ENCODE measurements at places on chromosomes 6 and 20.

GRCh38 chr6:101281266-101281665 lies 112.2 kb upstream of the GRIK2 start:
- DNase-seq: no peak

DNA sequence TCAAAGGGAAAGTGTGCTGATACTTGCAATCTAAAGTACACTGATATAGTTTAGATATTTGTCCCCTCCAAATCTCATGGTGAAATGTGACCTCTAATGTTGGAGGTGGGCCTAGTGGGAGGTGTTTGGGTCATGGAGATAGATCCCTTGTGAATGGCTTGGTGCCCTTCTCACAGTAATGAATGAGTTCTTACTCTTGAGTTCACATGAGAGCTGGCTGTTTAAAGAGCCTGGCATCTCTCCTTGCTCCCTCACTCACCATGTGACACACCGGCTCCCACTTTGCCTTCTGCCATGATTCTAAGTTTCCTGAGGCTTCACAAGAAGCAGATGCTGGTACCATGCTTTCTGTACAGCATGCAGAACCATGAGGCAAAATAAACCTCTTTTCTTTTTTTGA lies 78.1 kb downstream of the REPS1 start:
- no peak for DNase-seq

GRCh38 chr20:8361006-8361652 lies 229.1 kb downstream of the PLCB1 start:
- no peak for DNase-seq

GRCh38 chr20:17617212-17617867 lies 47.5 kb downstream of the DSTN start:
- peak; percentile 33 for DNase-seq

GRCh38 chr20:462199-462991 lies at the start of gene TBC1D20:
Gene TBC1D20, minus strand, starts transcription at chr20:462533. Its CDS starts 128 bp downstream, at chr20:462405.
- DNase-seq: peak; percentile 82

DNA sequence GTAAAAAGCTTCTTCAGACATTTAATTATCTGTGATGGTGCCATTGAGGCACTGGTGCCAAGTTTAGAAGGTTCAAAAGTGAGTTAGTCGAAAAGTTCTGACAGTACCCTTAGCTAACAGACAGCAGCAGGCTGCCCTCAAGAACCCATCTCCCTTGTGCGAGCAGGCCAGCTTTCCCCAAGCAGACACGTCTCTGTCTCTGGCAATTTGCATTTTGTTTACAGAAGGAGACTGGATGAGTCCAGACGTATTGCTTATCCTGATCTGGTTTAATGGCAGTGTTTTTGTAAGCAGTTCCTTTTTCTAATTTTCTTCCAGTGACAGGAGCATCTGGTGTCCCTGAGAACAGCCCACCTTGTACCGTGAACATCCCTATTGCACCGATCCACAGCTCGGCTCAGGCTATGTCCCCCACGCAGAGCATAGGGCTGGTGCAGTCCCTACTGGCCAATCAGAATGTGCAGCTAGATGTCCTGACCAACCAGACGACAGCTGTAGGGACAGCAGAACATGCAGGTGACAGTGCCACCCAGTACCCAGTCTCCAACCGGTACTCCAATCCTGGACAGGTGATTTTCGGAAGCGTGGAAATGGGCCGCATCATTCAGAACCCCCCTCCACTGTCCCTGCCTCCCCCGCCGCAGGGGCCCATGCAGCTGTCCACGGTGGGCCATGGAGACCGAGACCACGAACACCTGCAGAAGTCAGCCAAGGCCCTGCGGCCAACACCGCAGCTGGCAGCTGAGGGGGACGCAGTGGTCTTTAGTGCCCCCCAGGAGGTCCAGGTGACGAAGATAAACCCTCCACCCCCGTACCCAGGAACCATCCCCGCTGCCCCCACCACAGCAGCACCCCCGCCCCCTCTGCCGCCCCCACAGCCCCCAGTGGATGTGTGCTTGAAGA lies 58.3 kb upstream of the TMEM181 start:
- DNase-seq: no peak

DNA sequence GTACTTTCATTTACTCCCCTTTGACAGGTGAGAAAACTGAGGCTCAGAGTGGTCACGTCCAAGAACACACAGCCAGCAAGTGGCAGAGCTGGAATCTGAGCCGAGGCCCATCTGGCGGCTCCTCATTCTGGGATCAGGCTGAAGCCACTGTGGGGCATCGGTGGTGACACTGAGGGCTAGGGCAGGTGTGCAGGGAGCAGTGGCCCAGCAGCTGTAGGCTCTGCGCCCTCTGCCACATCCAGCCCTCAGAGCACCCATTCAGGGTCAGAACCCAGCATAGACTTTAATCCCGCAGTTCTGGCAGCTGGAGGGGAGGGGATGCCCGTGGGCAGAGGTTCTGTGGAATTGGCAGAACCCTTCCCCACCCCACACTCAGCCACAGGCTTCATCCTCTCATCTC lies 210.3 kb downstream of the PREX1 start:
- no peak for DNase-seq

DNA sequence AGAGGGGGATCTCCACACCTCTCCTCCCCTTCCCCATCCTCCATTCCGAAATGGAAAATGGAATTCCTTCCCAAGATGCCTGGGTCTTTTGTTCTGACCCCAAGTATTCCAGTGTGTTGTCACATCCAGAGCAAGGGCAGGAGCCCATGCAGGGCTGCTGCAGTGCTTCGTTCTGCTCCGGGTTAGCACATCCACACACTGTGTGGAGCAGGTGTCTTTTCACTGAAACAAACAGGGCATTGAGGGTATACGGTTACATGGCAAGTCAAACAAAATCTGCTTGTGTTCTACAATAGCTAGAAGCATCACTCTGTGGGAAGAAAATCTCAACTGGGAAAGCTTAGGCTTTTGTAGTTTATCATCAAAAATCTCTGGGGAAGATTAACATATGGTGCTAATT lies 56.9 kb downstream of the LYRM2 start:
- DNase-seq: no peak

DNA sequence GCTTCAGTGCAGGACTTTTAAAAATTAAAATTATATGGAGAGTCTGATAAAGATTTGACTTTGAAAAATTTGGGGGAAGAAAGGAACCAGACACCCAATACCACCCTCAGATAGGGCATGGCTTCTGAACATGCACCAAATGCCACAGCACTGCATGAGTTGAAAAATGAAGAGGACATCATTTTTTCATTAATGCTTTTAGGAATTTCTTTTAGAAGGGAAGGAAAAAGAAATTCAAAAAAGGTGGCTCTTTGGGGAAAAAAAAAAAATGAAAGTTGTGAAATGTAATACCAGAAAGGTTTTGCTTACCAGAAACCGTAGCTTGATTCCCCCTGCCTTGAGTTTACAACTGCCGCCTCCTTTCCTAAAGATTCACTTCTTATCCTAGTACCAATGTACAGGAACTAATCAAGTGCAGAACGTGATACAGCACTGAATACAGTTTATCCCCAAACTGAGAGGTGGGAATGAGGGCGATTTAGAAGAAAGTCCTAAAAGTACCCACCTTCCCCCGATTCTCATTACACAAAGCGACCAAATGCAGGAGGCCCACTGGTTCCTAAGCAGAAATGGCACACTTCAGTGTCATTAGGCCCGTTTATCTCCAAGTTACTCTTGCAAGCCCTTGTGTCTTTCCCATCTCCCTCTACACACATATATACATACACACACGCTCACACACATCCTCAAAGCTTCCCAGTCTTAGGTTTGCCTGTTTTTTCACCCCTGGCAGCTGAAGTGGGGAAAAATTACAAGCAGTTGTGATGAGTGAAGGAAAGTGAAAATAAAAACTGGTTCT lies 2.8 kb downstream of the PPP1R10 start:
- no peak for DNase-seq

All from T follicular helper cell (primary cell).